ENCODE measurements at places on chromosomes 12 and 14. TPM values are rescaled to one million over a fixed set of nuclear protein-coding genes. Genes with fewer than 3 reads are reported as not detected.

- H3K4me1 ChIP-seq, result peaks cover 21% of the 10 kb centered on the region
- H3K27me3 ChIP-seq, result peaks cover 100% of the 10 kb centered on the region
- no peak overlapping the region for H3K27ac ChIP-seq
- H3K4me3 ChIP-seq, result peak overlapping the region; percentile 59
- H3K36me3 ChIP-seq, result no peaks in the 10 kb centered on the region
- peak; percentile 88 for DNase-seq
Observed at GRCh38 chr12:48980389-48980952, 2.3 kb downstream of the WNT1 start.

- H3K4me3 ChIP-seq, result no peak overlapping the region
- H3K4me1 ChIP-seq, result peaks cover 12% of the 10 kb centered on the region
- no peak for DNase-seq
- no peaks in the 10 kb centered on the region for H3K27me3 ChIP-seq
Observed at GRCh38 chr12:51976376-51977160, 25.1 kb downstream of the ACVR1B start.

DNA sequence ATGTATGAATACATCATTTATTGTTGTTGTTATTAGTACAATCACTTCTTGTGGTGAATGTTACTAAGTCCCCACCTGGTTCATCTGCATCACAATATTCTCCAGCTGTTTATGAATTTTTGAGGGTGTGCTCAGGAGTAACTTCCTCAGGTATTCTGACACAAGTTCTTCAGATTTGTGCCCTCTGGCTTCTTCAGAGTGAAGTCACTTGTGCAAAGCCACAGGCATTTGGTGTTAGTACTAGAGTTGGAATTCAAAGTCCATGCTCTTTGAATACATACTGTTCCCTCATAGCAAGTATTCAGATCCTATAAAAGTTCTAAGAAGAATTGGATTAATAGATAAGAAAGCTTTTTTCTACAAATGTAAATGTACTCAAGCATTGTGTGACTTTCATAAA lies 150.3 kb upstream of the AVPR1A start:
- no peak overlapping the region for H3K4me3 ChIP-seq
- H3K27me3 ChIP-seq, result no peaks in the 10 kb centered on the region
- no peak for DNase-seq

GRCh38 chr14:89041257-89041582 lies 216.8 kb downstream of the TTC8 start:
- peaks cover 9% of the 10 kb centered on the region for H3K4me1 ChIP-seq
- no peak overlapping the region for H3K4me3 ChIP-seq
- DNase-seq, result no peak
- H3K27me3 ChIP-seq, result no peaks in the 10 kb centered on the region
- H3K27ac ChIP-seq, result no peak overlapping the region

DNA sequence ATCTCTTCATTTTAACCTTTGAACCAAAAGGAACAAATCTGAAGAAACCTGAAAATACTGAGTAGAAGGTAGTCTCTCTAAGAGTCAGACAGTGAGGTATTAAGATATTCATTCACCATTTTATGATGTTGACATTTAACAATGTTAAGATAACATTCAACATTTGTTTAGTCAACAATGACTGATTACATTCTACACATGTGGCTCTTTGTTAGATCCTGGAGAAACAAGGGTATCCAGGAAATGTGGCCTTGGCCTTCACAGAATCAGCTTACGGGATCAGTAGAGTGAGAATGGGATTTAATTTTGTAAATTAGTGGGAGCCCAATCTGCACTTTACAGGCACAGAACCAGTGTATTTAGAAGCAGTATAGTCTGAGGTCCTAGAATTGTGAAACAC lies 355.5 kb downstream of the KCNH5 start:
- H3K4me1 ChIP-seq, result no peaks in the 10 kb centered on the region
- H3K36me3 ChIP-seq, result peaks cover 10% of the 10 kb centered on the region
- no peak for DNase-seq
- H3K27me3 ChIP-seq, result no peaks in the 10 kb centered on the region
- H3K27ac ChIP-seq, result no peak overlapping the region

DNA sequence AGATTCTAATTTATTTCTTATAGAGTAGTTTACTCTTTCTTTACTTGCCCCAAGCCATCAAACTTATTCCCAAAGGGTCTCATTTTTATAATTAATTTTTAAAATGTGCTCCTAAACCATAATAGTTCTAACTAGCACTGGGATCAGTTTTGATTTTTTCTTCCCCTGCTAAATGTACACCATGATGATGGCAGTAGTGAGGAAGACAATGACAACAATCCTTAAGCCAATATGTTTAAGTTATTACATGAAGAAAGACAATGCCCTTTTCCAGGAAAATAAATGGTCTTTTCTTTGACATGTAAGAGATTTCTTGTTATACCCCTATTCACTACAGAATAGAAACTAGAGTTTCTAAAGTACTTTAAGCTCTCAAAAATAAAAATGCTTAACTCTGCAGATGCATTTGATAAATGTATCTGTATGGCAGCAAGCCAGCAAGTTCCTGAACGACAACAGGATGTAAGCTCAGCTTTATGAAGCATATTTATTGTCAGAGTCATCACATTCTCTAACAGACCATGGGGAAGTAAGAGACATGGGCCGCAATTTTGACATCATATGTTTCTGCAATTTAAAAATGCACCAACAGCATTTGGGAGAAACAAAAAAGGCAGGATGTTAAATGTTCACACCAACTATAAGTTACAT lies 36.0 kb upstream of the SNX6 start:
- no peaks in the 10 kb centered on the region for H3K4me1 ChIP-seq
- H3K27me3 ChIP-seq, result no peaks in the 10 kb centered on the region
- no peaks in the 10 kb centered on the region for H3K36me3 ChIP-seq
- no peak for DNase-seq
- H3K27ac ChIP-seq, result no peak overlapping the region

- H3K4me1 ChIP-seq, result no peaks in the 10 kb centered on the region
- H3K4me3 ChIP-seq, result peak overlapping the region; percentile 93
Observed at GRCh38 chr14:74257078-74257940, 18.1 kb downstream of the VSX2 start.

GRCh38 chr12:20120403-20120725 lies 248.0 kb upstream of the PDE3A start:
- H3K4me3 ChIP-seq, result no peak overlapping the region
- no peak overlapping the region for H3K27ac ChIP-seq
- no peaks in the 10 kb centered on the region for H3K36me3 ChIP-seq
- DNase-seq, result no peak
- no peaks in the 10 kb centered on the region for H3K27me3 ChIP-seq

Gene RTL1
- not detected for polyA plus RNA-seq

Gene CLECL1
- polyA plus RNA-seq, result not detected

- DNase-seq, result no peak
- no peaks in the 10 kb centered on the region for H3K4me1 ChIP-seq
- H3K27me3 ChIP-seq, result no peaks in the 10 kb centered on the region
- no peak within 1 kb of the TSS for H3K27ac ChIP-seq
- no peaks in the 10 kb centered on the region for H3K36me3 ChIP-seq
Observed at GRCh38 chr14:100825713-100826331, at the start of gene MEG3. MEG3 (plus strand) TSS chr14:100826118.

Gene EML5
- polyA plus RNA-seq, result 0.18 TPM

Measured in GM23338 (cell line).